ENCODE measurements at places on chromosomes 4 and X.

DNA sequence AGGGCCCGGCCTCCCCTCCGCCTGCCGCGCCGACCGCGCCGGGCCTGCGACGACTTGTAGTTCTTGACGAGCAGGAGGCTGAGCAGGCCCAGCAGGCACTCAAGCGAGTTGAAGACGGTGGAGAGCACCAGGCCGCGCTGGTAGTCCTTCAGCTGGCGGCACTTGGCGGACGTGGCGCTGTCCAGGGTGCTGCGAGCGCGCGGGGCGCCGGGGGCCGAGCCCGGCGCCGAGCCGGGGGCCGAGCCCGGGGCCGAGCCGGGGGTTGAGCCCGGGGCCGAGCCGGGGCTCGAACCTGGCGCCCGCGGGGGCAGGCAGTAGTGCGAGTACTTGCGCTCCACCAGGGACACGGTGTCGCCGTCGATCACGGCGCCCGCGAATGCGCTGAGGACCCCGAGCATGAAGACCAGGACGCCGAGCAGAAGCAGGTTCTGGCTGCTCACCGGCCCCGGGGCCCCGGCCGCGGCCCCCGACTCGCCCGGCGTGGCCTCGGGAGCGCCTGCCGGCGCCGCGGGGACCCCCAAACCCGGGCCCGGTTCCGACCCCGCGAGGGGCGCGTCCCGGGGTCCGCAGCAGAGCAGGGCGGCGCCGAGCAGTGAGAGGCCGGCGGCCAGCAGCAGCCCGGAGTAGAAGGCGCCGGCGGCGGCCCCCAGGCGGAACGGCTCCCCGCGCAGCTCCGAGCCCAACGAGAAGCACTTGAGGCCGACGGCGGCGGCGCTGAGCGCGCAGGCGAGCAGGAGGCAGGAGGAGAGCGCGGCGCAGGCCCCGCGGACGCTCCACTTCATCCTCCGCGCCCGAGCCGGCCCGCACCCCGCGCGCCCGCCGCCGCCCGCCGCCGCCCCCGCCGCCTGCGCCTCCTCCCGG lies 584 bp downstream of the TMEM271 start:
- DNase-seq, result no peak

DNA sequence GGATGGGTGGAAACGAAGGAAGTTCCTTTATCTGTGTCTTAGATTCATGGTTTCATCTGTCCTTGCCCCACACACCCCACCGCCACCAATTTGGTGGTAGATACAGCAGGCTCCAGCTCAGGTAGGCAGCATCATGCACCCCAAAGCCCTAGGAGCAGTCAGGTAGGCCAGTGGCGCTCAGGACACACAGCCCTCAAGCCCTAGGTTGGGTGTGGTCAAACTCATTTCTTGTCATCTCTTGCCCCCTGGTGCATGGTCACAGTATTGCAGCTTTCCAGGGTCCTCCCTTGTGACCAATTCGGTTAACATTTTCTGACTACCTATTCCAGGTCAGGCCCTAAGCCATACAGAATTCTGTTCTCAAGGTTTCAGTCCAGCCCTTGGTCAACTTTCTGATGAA lies 14.5 kb upstream of the PRRG3 start:
- no peak for DNase-seq

- DNase-seq, result no peak
Measured at GRCh38 chr4:4247696-4248028, 361 bp downstream of the TMEM128 start.

GRCh38 chr4:147924604-147925412 lies 192.9 kb downstream of the ARHGAP10 start:
- no peak for DNase-seq

- peak; percentile 17 for DNase-seq
Measured at GRCh38 chr4:165537028-165537648, 158.3 kb downstream of the CPE start.

DNA sequence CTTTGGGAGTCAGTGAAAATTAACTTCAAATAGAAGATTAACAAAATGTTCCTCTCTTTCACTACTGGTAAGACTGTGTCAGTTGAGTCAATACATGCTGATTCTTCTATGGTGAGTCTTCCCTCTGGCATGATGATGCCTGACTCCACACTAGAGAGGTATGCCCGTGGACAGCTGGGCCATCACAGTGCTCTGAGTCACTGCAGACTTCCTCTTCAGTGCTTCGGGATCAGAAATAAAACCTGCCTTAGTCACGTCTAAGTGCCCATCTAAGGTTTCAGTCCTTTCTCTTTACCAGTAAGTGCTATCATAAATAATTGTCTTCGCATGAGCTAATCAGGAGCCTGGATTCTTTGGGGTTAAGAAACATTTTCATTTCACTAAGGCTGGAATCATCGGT lies 1.6 kb upstream of the ASB5 start:
- peak; percentile 94 for DNase-seq

DNA sequence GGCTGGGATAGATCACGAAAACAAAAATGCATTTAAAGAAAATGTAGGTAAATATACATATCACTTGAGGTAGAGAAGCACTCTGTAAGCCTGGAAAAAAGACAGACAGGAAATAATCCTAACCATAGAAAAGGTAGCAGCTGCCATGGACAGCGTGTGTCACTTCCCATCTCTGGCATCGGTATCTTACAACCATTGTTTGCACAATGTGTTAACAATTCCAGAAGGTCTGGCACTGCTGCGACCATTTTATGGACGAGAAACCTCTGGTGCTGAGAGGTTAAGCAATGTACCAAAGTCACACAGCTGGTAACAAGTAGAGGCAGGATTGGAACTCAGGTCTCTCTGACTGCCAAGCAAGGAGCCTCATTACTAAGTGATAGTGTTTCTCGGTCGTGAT lies 1.7 kb upstream of the MTNR1A start:
- no peak for DNase-seq

DNA sequence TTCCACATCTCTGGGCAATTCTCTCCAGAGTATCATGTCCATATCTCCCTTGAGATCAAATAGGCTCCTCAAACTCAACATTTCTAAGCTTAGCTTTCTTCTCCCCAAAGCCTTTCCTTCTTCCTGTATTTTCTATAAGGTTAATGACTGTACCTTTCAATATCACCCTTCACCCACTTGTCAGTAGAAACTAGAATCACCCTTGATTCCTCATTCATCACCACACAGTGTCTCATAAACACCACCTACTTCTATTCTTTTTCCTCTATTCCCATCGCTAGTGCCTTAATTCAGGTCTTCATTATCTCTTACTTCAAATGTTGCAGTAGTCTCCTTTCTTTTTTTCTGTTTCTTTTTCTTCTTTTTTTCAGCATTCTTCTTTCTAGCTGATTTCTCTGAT lies 28.3 kb upstream of the SMS start:
- DNase-seq, result no peak

DNA sequence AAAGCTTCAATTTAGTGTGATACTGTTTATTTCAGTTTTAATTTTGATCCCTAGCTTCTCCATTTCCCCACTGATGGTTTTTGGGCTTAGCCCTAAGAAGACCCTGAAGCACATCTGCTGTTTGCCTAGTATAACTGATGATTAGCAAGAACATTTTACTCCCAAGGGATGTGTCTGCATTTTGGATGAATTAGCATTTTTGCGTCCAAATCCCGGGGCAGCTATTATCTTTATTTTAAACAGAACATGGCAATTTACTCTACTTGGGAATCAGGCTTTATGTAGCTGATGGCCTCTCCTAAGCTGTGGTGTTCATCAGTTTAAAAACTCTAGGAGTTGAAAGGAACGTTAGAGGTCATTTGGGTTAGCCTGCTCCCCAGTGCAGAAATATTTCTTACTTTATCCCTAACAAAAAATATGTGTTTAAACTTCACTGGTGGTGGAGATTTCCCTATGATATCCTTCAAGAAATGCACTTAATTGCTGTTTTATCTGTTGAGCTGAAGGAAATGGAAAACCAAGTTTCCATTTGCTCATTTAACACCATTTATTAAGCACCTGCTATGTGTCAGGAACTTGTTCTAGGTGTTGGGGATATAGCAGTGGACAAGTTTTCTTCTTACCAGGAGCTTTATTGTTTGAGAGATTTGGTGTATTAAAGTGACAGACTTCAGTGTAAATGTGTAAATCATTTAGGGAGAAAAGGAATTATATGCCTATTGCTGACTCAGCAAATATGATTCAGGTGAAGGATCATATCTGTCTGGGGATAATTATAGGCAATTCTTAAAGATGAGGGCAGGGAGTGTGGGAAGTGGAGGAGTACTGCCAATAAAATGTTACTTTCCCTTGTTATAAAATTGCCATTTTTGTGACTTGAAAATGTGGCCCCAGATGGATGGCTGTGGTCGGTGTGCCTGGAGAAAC lies 3.4 kb downstream of the SEPTIN11 start:
- no peak for DNase-seq

DNA sequence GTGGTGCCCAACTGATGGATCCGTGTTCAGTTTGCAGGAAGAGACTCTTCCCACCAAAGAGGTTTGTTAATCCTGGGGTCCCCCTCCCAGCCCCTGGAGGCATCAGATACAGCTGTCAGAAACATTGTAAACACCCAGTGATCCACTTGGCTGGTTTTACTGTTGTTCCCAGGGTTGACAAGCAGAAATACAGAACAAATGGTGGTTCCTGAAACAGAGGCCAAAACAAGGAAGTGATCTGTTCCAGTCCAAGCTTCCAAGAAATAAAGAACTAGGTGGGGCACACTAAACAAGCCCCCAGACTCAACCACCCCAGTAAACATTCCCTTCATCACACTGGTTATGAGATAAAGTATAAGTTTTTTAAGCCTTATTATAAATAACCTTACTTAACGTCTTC lies 1.4 kb downstream of the TMLHE start:
- DNase-seq, result no peak

DNA sequence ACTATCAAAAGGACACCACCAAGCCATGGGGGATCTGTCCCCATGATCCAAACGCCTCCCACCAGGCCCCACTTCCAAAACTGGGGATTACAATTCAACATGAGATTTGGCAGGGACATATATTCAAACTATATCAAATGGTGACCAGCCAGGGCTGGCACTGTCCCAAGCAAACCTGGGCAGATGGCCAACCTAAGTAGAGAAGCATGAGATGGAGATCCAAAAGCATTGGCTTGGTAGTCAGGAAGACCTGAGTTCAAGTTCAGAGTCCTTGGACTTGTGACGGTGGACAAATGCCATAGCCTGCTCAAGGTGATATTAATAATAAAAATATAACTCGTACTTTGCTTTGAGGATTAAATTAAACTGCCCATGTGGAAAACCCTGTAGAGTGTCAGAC lies 79.2 kb upstream of the HS3ST1 start:
- no peak for DNase-seq

- DNase-seq, result no peak
Measured at GRCh38 chrX:11609109-11609508, 56.6 kb downstream of the ARHGAP6 start.

- DNase-seq, result no peak
Measured at GRCh38 chrX:39322496-39322895, 521.2 kb downstream of the MID1IP1 start.

- no peak for DNase-seq
Measured at GRCh38 chrX:68048774-68049173, 384.5 kb downstream of the OPHN1 start.

DNA sequence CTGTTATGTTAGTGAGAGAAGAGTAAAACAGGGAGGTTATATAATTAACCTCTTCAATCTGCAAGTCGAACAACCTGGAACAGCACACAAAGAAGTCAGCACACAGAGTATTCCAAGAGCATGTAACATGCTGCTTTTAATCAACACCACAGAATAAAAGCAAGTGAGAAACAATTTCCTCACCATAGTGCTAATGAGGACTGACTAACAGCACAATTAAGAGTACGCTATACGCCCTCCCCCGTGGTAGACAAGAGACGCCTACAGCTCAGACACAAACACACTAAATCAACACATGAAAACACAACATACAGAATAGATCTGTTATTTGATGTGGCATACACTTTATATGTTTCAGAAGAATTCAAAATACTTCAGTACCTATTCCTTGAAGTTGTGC lies 103.0 kb downstream of the PPP3CA start:
- DNase-seq, result no peak

GRCh38 chr4:52560844-52561280 lies 98.2 kb downstream of the USP46 start:
- no peak for DNase-seq

DNA sequence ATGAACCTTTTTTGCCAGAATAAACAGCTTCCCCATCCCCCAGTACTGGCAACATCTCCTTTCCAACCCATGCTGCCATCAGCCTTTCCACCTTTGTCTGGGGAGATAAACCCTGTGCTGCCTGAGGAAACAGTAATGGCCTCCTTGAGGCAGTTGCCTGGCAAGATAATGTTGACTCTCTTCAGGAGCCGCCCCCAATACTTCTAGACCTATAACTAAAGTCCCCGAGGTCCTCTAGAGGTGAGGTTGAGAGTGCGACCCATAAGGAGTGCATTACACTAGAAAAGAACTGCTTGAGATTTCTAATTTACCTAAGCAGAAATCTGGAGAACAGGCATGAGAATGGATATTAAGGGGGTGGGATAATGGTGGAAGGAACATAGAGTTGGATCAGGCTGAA lies 963.2 kb upstream of the PCDH7 start:
- no peak for DNase-seq

DNA sequence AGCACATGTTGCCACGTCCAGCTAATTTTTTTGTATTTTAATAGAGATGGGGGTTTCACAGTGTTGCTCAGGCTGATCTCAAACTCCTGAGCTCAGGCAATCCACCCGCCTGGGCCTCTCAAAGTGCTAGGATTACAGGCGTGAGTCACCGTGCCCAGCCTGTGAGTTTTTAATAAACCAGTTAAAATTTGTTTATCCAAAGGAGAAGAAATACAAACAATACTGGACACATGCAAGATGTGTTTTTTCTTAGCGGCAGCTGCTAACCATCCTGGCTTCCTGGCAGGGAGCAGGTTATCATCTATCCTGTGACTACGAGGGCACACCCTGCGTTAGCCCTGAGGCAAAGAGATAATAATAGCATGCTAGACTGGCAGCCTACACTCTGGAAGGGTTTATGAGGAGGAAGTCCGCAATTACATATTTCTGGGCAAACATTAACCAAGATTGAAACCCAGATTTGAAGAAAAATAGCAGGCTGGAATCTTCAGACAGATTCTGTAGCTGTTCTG lies 191.4 kb downstream of the SPRY1 start:
- DNase-seq, result peak; percentile 90

DNA sequence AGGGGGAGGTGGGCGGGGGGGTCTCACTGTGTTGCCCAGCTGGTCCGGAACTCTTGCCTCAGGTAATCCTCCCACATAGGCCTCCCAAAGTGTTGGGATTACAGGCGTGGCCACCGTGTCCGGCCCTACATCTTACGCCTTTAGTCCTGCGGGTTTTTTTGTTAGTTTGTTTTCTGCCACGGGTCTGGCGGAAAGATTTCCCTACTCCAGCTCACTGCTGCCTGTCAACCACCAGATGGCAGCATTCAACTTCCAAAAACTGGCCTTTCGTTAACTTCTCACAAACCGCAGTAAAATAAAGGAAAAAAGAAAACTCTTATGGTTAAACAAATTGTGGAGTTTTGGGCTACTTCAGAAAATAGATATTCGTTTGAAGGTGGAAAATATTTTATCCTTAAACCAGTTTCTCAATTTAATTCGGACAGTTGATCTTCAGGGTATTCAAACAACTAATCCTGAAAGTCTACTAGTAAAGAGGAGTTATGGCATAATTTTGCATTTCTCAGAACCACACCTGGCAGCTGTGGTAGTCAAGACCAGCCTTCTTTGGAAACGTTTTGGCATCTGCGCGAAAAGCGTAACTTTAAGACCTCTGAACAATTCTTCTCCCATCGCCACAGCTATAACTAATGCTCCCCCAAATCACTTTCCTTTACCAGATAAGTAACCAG lies 41.1 kb downstream of the LUZP4 start:
- DNase-seq, result no peak
